ENCODE measurements at places on chromosomes 6 and 20. TPM values are rescaled to one million over a fixed set of nuclear protein-coding genes. Genes with fewer than 3 reads are reported as not detected.
A peak's percentile ranks its signal among the peaks of the same experiment; 100 is the strongest.

BTNL2 gene
- not detected for total RNA-seq

BPI gene
- total RNA-seq = not detected

TNFRSF6B gene
- total RNA-seq = 8.3 TPM

ARHGAP40 gene
- total RNA-seq = 1.8 TPM

ADGRB3 gene
- not detected for total RNA-seq

WFDC12 gene
- total RNA-seq = not detected

CNKSR3 gene
- total RNA-seq = 1.7 TPM

FHL5 gene
- not detected for total RNA-seq

EDEM2 gene
- 33.2 TPM for total RNA-seq

- no peak for DNase-seq
Observed at GRCh38 chr6:164412566-164412965, 896.8 kb downstream of the C6orf118 start.

- DNase-seq = peak; percentile 57
Observed at GRCh38 chr6:31042806-31043205, 32.5 kb downstream of the MUC22 start.

- no peak for DNase-seq
Observed at GRCh38 chr20:61443443-61444126, 191.5 kb downstream of the CDH4 start.

DNA sequence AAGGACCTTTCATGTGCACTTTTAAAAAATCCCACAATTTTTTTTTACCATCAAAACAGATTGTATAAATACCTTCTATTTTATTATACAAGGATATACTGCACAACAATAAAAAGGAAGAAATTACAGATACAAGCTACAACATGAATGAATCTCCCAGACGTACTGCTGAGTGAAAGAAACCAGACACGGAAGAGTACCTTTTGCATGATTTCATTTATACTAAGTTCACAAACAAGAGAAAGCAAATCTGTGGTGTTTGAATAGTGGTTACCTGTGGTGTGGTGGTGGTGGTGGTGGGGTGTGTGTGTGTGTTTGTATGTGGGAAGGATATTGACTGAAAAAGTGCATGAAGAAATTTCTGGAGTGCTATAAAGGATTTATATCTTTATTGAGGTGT is 6.8 kb upstream of the PLCB4 start:
- DNase-seq = no peak

DNA sequence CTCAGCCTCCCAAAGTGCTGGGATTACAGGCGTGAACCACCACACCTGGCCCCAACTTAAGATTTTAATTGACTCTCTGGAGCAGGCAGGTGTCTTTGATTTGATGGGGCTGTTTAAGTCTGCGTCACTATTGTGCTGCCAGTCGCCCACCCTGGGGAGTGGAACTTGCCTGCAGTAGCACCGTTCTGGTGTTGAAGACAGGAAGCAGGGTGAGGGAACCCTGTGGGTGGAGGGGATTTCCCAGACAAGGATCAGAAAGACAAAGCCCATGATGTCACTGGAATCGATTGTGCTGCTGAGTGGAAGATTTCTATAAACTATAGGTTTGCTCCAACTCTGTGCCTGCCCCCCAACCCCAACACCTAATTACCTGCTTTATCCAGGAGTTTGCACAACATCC is 11.0 kb downstream of the ALDH8A1 start:
- DNase-seq = no peak

GRCh38 chr6:55659304-55659703 is 80.3 kb upstream of the HMGCLL1 start:
- DNase-seq = no peak

DNA sequence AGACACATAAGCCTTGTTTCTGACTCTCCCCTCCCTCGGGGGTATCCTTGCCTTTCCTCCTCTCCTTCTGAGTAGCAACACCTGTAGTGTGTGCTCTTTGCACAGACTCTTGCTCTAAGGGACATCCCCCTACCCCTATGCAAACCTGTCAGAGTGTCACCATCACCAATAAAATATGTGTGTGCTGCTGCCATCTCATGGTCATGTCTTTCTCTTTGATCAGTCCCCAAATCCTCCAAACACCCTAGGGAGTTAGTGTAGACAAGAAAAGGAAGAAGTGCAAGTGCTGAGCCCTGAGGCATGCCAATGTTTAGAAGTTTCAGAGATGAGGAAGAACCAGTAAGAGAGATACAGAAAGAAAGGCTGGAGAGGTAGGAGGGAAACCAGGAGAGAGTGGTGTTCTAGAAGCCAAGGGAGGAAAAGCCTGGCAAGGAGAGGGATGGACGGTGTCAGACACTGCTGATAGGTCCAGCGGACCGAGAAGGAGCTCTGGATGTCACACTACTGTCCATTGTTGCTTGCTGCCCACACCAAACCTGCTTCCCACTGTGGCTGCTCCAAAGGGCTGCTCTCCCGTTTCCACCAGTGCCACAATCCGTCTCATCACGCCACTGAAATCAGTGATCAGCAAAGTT is 16.4 kb downstream of the TRMT6 start:
- no peak for DNase-seq

DNA sequence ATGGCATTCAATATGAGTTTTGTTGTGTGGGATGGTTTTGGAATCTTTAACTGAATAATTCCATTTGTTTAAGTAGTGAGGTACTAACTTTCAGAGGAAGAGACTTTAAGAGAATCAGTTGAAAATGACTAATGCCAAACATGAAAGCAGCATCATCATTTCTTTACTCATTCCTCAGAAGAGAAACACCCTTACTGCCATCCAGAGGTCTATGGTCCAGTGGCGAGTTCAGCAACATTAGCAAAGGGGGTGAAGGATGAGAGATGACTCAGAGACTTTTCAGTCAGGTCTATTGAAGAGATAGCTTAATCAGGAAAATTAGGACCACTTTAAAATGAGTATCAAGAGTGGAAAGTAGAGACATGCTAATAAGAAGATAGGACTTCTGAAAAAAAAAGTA is 118.8 kb downstream of the COL19A1 start:
- DNase-seq = peak; percentile 7

DNA sequence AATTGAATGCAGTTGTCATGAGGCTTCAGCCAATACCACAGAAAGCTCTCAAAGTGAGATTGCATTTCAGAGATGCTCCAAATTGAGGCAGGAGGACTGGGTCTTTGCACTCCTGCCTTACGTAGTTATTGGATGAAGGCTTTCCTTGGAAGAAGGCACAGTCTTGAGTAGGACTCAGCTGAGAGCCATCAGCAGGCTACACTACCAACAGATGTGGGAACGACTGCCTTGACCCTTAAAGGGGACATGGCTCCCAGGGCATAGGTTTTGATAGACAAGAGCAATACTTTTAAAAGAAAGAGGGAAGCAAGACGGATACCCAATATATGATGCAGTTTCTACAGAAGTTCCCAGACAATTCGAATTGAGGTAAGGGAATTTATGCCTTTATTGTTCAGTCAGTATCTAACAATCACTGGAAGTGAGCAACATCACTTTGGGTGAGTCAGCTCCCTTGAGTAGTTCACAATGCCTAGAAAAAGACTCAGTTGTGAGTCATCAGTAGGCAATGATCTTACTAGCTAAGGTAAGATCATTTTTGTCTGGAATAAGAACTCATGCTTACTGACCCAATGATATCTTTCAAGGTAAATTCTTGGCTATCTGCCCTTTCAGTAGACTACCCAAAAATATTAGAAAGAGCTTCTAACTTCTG is 390.8 kb downstream of the GJA1 start:
- DNase-seq = peak; percentile 97

GRCh38 chr20:5474646-5475550 is 158.1 kb upstream of the PROKR2 start:
- DNase-seq = no peak

DNA sequence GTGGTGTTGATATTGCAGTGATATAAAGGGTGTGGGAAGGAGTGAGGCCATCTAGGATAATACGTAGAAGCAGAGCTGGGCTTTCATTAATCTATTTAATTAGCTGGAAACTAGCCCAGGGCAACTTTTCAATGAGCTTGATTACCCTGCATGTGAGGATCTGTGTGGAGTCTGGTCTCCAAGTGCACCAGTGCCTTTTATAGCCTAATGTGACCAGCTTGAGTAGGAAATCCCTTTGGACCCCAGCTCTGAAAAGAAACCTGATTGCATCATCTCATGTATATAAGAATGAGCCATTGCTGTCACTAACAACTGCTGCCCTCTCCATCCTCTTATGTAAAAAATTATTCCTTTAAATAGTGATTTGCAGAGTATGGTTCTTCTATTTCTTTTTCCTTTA is 72.6 kb downstream of the CD109 start:
- DNase-seq = no peak

DNA sequence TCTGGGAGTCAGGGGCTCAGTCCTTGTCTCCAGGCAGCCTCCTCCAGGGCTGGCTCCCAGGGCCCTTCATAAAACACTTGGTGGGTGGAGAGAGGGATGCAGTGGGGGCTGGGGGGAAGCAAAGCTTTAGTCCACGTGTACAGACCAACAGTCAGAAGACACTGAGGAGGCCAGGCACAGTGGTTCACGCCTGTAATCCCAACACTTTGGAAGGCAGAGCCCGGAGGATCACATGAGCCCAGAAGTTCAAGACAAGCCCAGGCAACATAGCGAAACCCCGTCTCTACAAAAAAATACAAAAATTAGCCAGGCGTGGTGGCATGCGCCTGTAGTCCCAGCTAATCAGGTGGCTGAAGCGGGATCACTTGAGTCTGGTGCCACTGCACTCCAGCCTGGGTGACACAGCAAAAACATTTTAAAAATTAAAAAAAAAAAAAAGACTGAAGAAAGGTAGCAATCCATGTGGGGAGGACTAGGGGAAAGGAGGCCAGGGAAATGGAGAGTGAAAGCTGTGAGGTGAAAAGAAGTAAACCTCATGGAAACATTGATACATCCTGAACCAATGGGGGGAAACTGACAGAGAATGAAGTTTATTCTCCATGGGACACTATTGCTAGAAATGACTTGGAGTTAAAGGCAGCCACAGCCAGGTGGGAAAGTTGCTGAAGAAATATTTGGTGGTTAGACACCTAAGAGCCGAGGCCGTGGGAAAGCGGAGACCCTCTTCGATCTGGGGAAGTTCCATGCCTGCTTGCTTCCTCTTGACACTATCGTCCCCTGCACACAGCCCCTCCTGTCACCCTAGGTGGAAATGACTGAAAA is 35.4 kb downstream of the PIM1 start:
- DNase-seq = no peak

GRCh38 chr6:130696806-130697205 is 130.4 kb upstream of the SMLR1 start:
- no peak for DNase-seq

DNA sequence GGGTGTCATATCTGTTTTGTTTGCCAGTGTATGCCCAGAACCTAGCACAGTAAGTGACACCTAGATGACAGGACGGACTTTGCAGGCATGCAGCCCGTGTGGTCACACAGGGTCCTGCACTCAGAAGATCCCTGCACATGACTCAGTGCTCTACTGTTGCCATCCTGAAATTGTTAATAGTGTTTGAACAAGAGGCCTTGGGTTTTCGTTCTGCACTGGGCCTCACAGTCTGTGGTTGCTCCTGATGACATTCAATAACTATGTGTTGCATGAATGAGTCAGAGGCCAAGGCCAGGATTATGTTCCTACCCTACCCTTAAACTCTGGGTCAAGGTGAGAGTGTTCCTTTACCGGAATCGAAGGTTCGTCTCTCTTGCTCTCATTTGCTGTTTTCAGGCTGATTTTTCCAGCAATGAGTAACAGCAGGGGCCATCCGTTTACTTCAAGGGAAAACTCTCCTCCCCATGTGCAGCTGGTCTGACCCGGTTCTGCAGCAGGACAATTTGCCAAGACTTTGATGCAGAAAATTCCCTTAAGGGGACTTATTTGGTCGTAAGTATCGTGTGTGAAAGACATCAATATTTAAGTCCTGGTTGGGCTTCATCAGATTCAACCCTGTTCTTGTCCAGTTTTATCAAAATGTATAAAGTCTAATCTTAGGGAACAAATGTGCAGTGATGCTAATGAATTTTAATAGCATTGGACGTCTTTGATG is 13.0 kb upstream of the PFDN4 start:
- peak; percentile 52 for DNase-seq

DNA sequence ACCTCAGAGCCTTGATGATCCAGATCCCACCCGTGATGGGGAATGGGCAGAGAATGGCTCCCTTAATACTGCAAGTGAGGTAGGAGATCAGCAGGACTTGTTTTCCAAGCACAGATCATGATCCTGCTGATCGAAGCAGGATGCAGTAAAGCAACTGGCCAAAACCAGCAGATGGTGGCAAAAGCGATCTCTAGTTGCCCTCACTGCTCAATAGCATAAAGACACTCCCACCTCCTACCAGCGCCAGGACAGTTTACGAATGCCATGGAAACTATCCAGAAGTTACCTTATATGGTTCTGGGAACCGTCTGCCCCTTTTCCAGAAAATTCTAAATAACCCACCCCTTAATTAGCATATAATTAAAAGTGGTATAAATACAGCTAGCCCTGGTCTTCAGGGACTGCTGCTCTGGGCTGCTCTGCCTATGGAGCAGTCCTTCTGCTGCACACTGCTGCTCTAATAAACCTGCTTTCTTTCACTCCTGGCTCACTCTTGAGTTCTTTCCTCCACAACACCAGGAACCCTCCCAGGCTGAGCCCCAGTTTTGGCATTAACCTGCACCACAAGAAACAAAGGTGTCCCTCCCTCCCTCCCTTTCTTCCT is 415.8 kb downstream of the PREX1 start:
- no peak for DNase-seq

- DNase-seq = no peak
Observed at GRCh38 chr6:105739764-105740163, 336.9 kb upstream of the PREP start.

- DNase-seq = no peak
Observed at GRCh38 chr6:13273202-13273930, 55.0 kb downstream of the TBC1D7 start.

DNA sequence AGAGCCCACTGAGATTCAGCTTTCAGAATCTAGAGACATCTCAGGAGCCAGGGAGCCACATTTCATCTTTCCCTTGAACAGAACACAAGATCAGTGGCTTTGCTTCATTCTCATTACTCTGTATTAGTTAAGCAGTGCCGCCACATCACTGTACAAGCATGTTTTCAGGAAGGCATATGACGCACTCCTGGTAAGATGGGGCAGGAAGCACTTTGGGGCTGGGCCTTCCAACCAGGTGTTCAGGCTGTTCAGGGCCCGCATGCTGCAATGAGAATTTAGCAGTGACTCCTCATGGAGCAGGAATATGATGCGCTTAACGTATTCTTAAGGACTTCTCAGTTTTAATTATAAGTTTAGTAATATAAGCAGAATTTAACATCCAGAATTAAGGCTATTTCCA is 29.7 kb upstream of the GNRH2 start:
- no peak for DNase-seq

GRCh38 chr6:25026723-25027122 is 91.0 kb upstream of the RIPOR2 start:
- no peak for DNase-seq

- peak; percentile 58 for DNase-seq
Observed at GRCh38 chr6:14075095-14075503, 42.5 kb upstream of the CD83 start.

GRCh38 chr6:74115674-74116073 is 419.7 kb downstream of the CD109 start:
- no peak for DNase-seq

DNA sequence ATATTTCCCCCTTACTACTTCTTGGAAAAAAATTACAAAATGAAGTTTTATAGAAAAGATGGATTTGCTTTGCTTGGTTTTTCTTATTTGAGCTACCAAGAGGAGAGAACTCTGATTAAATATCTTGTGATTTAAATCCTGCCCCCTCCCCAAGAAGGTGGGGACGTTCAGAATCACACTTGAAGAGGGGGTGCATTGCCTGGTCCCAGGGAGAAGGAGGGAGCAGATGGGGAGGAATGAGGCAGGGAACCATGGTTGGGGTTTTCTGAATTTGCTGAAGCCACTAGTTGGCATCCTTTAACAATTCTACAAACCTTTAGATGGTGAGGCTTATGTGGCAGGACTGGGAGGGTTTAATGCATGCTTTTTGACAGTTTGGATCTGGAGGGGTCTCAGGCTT is 5.5 kb downstream of the PCK1 start:
- no peak for DNase-seq
